ENCODE measurements at places on chromosomes 16 and 17.

DNA sequence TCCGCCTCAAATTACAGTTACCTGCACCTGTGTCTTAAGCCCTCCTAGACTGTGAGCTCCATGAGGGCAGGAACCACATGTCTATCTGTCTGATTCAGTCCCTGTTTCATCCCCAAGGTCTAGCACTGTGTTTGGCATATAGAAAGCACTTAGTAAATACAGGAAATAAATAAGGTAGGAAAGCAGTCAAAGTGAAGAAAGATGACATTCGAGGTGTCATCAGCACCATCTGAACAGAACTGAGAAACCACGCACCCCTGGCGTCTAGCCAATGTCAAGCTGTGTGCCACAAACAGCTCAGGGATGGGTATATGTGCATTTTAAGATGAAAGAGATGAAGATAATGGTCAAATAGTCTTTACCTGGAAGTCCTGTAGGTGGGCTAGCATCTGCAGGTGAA, 79.6 kb upstream of the ATP2A3 start:
- DNase-seq = peak; percentile 5

DNA sequence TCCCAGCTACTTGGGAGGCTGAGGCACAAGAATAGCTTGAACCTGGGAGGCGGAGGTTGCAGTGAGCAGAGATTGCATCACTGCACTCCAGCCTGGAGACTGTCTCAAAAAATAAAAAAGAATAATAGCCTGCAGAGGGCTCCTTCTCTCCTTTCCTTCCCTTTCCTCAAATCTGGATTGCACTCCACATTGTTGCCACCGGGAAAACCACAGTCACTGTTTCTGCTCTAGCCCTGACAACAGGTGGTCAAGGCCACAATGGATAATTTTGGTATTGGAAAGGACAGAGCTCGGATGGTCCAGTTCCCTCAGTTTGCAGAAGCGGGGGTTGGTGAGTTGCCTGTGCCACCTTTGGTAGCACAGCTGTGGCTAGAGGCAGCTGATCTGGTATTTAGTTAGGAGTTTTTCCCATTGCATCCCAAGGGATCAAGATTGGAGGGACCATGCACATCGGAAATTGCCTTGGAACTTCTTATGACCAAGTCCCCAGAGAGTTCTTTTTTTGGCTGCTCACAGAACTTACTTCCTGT, 44.7 kb upstream of the PRSS54 start:
- no peak for DNase-seq

- no peak for DNase-seq
Measured at GRCh38 chr16:4477966-4478365, 1.8 kb downstream of the HMOX2 start.

DNA sequence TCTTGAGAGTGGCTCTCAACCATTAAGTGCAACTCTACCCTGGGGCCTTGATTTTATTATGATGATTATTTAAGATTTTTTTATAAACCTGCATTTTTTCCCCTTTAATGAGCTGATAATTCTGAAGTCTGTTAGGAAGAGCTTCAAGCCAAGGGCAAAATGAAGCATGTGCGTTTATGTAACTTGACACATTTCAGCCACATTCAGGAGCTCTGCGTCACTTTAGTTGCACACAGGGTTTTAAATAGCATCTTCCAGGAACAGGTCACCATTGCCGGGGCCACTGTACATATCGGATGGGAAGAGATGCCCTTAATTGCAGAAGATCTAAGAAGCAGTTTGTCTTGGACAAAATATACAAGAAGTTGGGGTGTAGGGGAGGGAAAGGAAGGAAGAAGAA, 89.6 kb downstream of the BMERB1 start:
- DNase-seq = no peak

DNA sequence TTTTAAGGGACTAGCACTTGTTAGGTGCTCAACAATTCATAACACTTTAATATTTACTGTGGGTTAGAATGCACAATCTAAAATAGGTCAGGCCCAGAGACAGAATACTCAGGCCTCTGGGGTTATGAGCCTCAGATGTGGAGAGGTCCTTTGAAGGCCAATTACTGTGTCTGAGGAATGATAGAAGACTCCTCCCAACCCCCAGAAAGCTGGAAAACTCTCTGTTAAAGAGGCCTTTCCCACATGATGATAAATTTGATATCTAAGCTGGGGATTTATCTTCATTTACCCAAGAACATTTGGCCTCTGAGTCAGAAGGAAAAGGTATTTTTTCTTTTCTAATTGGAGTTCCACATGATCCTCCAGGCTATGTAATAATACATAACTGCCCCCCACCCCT, 41.1 kb upstream of the MMD start:
- DNase-seq = no peak

DNA sequence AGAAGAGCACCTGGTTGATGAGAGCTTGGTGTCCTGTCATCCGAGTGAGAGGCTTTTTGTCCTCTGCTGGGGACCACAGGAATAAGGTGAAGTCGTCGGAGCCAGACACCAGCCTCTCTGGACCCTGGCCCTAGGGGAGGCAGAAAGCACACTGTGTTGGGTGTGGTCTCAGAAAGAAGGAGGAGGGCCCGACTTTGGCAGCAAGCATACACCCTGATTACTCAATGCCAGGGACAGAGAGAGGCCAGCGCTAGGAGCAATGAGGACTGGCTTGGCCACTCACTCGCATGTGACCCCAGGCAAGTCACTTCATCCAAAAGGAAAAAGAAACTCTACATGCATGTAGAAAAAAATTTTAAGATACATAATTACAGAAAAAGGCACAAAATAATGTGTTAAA, 6.8 kb downstream of the NLE1 start:
- no peak for DNase-seq

DNA sequence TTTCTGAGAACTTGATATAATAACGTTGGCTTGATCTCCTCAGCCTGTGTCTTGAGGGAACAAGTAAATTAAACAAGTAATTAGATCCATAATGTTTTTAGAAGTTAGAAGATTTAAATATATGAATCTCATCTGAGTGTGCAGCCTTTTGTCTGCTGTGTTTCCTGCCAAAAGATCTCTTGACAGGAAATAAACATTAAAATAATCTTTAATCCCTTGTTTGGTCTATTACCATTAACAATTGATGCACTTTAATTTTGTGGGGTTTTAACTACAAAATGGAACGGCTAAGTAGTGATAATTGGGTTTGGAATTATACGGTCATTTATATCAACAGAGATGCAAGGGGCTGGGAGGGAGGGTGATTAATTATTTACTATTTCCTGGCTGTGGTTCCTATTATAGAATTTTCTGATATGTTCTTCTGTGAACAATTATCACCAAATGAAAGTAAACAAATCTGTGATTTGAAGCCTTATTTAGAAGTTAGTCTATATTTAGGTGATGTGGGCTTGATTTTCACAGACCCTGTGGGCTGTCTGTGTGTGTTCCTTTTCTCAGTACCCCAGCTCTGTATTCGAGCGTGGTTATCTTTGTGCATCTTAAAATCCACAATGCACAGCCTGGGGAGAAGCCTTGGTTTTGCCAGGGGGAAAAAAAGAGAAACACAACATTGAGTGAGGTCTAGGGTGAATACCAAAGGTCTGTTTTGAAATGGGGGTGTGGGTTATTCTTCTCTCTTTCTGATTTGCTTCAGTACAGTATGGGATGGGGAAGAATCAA, 556.1 kb downstream of the WWOX start:
- no peak for DNase-seq

DNA sequence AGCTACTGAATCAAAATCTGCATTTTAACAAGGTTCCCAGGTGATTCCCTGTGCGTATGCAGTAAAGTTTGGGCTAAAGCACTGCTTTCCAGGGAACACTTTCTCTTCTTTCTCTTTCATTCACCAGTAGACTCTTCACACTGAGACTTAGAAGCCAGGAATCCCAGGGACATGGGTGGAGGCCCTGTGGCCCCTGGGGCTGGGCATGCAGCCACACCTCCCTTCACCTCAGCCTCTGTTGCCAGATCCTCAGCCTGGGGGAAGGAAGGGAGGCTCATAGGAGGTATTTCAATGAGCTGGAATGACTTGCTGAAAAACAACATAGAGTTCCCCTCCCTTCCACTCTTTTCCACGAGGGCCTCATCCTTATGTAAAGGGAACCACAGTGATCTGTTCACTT, 1.2 kb downstream of the G6PC3 start:
- no peak for DNase-seq

DNA sequence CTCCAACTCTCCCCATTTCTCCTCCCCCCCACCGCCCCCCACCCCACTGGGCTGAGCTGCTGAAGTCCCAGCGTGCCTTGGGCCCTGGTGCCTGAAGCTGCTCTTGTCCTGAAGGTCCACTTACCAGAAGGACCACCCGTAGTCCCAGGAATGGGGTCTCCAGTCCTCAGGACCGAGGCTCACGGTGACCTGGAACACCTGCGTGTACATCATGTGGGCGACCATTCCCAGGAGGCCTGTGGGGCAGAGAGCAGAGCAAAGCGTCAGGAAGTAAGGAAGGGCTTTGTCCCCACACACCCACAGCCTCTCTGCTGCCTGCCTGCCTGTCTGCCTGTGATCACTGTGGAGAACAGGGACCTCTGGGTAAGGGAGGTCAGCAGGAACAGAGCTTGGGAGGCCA, 218.7 kb downstream of the GSG1L start:
- no peak for DNase-seq

DNA sequence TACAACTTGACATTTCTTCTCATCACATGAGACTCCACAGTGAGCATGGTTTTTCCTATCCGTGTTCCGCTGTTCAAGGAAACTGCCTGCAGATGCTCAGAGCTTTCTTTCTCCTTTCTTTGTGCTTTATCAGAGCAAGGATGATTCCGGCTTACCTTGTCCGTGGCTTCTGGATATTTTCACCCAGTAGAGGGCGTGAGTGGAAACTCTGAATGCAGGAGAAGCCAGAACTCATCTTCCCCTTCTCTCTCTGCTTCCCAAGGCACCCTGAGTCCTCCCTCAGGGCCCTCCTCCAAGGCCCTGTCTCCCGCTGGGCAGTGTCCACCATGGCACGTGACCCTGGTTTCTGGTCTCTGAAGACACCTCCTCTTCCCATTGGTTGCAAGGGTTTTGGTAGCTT, 721.1 kb upstream of the RBFOX1 start:
- DNase-seq = no peak

GRCh38 chr16:13052431-13052830, 151.0 kb downstream of the SHISA9 start:
- DNase-seq = no peak

DNA sequence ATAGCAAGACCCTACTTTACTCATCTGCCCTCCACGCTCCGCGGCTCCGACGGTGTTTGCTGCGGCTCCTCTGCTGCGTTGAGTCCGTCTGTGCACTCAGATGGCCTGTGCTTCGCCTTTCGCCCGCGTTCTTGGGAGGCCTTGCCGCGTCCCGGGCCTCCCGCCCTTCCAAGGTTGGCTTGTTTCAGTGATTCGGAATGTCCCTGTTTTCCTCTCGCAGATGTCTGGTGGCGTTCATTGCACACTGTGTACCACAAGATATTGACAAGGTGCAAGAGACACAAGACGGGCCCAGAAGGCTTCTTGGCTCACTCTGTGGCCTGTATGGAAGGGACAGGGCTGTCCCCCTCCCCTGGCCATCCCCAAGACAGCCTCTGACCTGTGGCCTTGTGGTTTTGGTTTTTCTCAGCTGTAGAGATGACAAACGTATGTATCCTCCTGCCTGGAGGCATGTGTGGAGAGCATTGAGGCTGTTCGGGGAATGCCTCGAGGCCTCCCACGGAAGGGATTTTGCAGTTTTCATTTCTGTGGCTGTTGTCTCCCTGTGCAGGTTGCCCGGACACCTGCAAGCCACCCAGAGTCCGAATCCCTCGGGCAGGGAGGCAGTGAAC, 15.4 kb downstream of the MGRN1 start:
- DNase-seq = no peak

DNA sequence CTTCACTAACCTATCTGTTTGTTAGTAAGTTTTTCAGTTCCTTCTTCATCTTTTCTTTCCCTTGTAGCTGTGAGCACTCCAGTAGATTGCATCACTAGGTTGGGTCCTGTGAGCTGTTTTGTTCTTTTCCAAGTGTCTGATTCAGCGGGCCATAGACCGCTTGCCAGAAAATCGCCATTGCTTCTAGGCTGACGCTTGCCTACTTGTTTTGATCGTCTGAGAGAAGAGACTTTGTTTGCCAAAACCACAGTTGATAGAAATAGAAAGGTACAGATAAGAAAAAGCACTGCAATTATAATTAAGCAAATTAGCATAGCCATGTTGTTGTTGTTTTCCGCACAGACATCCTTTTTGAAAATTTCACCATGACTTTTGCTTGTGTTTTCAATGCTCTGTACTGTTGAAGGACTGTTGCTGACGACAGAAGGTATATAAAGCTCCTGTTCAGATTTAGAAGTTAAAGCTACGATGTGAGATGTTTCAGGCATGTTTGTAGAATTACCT, 3.1 kb downstream of the EVI2A start:
- DNase-seq = peak; percentile 17

DNA sequence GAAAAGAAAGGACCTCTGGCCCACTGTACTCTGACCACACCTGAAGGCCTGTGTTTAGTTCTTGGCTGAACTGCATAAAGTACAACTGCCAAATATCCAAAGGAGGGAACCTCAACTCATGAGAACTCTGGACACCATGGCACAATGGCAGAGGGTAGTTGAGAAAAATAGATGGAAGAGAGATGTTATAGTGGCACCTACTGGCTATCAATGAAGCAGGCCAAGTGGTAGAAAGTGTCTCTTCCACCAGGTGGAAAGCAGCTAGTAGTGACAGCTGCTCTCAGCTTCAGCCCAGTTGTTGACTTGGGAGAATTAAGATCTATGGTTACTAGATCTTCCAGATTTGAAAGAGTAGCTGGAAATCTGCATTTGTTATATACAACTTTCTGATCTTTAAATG, 3.2 kb downstream of the MED31 start:
- no peak for DNase-seq

GRCh38 chr16:3029491-3030221, 5.8 kb downstream of the THOC6 start:
- no peak for DNase-seq

DNA sequence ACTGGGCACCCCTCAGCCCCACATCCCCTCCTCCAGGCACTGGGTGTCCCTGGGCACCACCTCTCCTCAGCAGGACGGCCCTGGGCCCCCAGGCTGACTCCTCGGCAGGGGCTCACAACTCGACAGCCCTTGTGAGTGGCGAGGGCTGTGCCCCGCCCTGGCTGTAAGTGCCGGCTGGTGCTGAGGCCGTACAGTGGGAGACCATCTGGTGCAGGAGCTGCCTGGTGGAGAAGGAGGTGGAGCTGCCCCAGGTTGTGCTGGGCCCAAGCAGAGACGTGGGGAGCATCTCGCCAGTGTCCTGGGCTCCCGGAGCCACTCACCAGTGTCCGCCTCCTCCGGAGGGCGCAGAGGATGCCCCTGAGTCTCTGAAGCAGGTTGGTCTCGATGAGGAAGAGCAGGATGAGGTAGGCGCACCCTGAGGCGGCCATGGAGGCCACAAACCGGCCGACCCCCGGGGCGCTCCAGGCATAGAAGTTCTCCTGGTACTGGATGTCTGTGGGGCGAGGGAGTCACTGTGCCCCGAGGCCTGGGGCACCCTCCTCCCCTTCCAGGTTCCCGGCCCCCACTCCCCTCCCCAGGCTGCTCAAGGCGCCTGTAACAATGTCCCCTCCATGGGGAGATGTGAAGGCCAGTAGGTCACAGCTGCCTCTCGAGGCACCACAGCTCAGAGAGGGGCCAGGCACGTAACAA, 15.1 kb upstream of the RNPS1 start:
- no peak for DNase-seq

GRCh38 chr16:61798741-61799140, 237.5 kb downstream of the CDH8 start:
- no peak for DNase-seq
